Fibroblast of the conjunctiva (primary cell): ENCODE measurements at places on chromosomes 6 and 20.

- no peak for DNase-seq
Measured at GRCh38 chr6:47749757-47750156, 32.1 kb upstream of the OPN5 start.

DNA sequence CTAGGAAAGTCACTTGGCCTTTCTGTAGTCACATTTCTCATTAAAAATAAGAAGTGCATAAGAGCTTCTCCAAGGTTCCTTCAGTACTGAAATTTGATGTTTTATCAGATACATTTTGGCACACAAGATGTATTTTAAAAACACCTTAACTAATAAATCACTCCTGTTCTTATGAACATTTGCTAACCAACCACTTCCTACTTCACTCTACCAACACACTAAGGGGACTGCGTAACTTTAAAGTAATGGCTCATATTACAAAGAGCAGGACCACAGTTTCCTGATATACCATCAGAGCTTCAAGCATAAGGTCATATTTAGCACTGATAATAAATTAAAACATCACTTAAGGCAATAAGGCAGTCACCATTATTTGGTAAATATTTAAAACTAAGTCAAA, 104.4 kb downstream of the RALGAPA2 start:
- DNase-seq: no peak

- DNase-seq: no peak
Measured at GRCh38 chr6:81614292-81614691, 138.2 kb downstream of the TENT5A start.

DNA sequence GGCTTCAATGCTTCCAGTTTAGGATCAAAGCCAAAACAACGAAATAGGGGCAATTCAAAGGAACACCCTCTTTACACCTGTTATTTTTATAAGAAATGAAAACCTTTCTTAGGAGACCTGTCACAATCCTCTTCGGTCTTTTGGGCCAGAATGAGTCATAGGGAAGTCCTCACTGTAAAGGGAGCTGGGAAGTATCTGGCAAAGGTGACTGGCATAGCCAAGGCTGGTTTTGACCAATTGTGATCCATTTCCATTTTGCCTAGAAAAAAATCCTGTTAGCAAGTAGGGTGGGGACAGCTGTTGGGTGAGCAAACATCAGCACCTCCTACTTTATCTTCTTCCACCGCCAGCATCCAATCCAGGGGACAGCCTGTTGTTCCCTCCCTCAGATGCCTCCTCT, 343.2 kb upstream of the SULF2 start:
- no peak for DNase-seq

DNA sequence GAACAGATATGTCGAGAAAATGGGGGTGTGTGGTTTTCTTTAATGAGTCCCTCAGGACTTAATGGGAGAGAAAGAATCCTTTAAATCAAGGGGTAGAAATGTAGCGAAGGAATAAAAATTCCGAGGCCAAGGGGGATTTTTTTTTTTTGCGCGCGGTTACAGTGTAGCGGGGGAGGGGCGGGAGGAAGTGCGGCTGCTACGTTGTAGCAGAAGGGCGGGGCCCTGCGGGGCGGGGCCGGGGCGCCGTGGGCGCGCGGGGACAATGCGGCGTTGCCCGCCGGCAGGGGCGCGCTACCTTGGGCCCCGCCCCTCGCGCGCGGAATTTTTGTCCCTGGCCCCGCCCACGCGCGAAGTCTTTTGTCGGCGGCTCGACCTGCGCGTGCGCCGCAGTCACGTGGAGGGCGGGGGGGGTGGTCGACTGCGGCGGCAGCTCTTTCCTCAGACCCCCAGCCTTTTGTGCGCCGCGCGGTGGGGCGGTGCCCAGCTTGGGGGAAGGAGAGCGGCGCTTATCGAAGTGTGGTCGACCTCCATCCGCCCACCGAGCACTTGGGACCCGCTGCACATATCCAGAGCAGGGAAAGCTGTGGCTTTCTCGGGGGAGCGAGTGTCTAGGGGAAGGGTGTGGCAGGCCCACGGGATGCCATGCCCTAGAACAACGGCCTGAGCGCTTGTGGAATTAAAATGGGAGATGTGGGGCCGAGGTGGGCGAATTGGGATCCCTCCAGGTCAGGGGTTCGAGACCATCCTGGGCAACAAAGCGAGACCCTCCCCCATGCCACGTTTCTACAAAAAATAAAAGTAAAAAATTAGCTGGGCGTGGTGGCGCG, 1.3 kb downstream of the TUBB start:
- DNase-seq: peak; percentile 79

DNA sequence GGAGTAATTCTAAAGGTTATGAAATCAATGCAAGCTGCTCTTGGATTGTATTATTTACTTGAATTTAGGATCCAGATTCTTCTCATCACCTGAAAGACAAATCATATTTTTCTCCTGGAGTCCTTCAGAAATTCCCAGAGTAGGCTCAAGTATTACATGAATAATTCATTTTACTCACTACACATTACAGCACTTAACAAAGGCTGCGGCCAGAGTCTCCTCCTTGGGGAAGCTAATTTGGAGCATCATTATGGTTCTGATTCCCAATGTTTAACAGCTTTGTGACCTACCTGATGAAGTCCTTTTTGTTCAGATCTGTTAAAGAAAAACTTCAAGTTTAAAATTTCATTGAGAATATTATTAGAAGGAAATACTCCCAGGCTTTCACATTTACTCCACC, 28.7 kb downstream of the GRIK2 start:
- DNase-seq: no peak

DNA sequence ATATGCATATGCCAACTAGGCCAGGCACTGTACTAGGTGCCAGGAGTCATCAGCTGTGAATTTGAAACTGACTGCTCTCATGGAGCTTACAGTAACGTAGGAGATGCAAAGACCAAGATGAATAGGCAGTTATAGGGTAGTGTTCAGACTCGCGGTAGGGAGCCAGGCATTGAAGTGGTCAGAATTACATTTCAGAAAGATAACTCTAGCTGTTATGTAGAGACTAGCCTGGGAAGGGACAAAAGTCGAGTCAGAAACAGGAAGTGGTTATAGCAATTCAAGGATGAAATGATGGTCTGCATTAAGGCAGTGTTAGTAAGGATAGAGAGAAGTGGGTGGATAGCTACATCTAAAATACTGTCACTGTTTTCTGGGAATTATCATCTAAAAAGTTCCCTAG, 56.6 kb downstream of the PCMT1 start:
- DNase-seq: no peak

DNA sequence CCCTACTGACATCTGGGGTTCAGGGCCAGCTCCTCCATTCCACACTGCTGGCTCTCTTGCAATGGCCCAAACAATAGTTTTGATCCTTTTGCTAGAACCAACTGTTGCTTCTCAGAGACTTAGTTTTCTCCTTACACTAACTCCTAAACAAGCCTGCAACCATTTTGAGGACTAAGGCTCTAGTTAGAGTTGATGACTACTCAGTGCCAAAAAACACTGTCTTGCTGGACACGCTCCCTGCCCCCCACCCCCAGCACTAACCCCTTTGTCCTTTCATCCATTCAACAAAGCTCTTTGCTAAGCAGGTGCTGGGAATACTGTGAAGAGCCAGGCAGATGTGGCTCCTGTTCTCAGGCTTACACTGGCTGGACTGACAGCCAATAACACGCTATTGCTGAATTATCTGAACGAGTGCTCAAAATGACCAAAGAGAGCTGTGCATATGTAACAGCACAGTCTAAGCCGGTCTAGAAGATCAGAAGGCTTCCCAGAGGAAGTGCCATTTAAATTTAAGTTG, 17.6 kb downstream of the GCLC start:
- no peak for DNase-seq

DNA sequence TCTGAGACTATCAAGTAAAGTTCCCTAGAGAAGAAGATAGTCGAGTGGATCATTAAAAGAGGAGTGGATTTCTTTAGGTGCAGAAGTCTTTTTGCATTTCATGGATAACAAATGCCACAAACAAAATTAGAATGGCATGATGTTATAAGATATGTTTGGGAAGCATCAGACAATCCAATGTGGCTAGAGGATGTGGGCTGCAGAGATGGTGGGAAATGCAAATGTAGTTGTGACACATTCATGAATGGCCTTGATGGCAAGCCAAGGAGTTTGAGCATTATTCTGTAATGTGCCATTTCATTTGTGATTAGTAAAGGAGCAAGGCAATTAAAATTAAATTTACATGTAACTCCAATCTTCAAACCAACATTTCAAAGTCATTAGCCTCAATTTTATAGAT, 211.9 kb downstream of the CENPW start:
- no peak for DNase-seq
